EH (cell line): ENCODE measurements at places on chromosomes 16 and 17.
A peak's percentile ranks its signal among the peaks of the same experiment; 100 is the strongest.

DNA sequence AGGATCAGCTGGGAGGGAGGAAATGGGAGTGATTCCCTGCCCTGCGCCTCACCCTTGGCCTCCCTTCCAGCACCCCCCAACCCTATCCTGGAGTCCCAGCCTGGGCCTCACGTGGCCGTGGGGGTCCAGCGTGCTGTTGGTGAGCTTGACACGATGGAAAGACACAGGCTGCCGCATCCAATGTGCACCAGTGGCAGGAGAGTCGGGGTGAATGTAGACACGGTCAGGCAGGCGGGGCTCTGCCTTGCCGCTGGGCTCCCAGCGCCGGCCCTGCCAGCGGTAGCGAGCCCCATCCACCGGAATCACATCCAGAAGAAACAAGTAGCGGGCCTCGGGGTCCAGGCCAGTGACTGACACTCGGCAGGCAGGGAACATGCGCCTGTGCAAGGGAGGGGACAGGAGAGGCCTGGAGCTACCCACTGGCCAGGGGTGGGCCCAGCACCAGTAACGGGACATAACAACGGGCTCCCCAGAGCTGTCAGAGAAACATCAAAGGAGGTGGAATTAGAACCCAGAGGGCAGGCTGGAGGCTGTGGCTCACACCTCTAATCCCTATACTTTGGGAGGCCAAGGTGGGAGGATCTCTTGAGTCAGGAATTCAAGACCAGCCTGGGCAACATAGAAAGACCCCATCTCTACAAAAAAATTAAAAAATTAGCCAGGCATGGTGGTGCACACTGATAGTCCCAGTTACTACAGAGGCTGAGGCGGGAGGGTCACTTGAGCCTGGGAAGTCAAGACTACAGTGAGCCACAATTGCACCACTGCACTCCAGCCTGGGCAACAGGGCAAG lies 2.7 kb downstream of the TBX6 start:
- no peak for DNase-seq

- DNase-seq, result no peak
Measured at GRCh38 chr17:9330141-9330540, 245.5 kb downstream of the STX8 start.

- DNase-seq, result no peak
Measured at GRCh38 chr17:70317421-70317820, 148.1 kb downstream of the KCNJ2 start.

- DNase-seq, result peak; percentile 41
Measured at GRCh38 chr16:23803591-23804123, 32.1 kb upstream of the PRKCB start.

DNA sequence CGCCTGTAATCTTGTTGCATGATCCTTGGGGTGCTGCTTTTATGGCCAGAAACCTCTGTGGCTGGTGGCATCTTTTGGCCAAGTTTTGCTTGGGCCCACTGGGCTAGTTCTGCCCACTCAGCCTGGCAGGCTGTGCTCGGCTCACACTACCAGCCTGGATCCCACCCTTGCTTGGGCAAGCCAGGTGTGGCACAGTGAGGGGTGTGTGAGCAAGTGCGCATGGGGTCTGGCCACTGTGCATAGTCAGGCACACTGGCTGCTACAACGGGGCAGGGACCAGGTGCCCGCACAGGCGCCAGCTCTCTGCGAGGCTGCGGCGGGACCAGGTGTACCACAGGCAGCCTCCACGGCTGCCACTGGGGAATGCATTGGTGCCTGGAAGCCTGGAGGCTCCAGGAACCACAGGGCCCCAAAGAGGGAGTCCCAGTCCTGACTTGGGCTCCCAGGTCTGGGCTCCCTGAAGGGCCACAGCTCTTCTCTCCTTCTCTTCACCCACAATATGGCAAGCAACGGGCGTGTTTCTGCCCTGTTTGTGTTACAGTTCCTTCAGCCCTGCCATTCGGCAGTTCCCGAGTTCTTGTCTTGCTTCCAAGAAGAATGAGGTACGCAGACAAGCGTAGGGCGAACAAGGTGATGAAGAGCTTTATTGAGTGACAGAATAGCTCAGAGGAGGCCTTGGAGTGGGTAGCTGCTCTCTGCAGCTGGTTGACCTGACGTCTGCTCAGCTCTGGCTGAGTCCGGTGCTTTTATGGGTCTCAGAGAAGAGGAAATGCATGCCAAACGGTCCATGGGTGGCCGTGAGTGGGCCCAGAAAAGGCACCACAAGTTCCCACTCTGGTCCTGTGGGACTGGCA lies 26.7 kb upstream of the PRM1 start:
- DNase-seq, result no peak

GRCh38 chr17:83174362-83175118 lies 95.1 kb downstream of the METRNL start:
- peak; percentile 17 for DNase-seq

- DNase-seq, result no peak
Measured at GRCh38 chr17:82062076-82062983, 3.3 kb downstream of the DUS1L start.

DNA sequence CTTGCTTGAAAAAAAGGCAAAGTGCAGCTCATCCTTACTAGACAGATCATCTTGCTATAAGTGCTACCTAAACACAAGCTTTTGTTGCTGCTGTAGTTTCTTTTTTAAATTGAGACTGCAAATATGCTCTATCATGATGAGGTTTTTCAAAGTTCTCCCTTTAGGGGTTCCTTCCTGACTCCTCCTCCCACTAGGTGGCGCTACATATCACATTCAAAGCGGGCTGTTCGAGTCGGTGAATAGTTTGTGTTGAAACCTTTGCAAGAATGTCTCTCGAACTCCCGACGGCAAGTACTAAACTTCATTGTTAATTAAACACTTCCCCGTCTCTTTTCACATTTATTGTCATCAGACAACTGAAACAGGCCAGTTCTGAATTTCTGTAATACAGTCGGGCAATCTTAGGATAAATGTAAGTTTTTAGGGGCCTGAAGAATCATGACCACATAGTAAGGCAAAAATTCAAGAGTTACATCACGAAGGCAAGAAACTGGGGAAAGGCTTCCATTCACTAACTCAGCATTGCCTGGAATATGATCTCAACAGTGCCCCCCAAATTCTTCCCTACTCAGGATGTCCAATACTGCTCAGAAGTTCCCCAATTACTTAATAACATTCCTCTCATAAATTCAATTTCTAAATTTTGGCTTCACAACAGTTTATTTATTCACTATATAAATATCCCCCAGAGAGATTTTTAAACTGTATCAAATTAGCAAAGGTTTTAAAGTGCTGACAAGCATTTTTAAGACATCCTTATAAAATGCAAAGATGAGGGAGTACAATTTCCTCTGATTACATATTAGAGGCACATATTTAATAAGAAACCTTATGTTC lies 6.7 kb downstream of the HS3ST3A1 start:
- peak; percentile 81 for DNase-seq

DNA sequence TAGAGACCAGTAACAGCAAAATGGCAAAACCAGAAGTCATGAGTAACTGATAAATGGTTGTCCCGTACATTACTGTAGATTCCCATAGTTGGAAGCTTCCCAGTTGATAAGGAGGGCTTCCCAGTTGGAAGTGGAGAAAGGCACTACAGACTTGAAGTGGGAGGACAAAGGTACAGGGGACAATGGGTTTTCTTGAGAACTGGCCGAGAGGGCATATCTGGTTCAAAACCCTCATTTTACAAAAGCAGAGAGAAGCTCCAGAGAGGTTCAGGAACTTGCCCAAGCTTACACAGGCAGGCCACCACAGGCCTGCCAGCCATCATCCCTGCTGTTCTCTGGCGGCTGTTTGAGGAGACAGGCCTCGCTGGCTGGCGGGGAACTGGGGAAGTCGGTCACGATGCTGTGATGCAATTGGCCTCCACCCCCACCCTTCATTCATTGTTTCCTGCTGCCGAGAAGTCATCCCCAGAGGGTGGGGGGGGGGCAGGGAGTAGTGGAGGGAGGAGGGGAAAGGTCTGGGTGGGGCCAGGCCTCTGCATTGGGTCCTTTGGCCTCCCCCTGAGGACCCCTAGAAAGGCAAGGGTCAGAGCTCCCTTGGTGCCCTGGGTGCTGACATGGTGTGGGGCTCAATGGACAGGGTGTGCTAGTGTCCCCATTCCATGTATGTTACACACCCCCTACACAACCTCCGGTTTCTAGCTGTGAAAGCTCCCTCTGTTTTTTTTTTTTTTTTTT lies 3.0 kb downstream of the UBALD2 start:
- DNase-seq, result peak; percentile 81

GRCh38 chr17:3964203-3965117 lies at the start of gene ATP2A3:
TSS of gene ATP2A3 (minus strand) at chr17:3964437. CDS start at chr17:3964291, 146 bp downstream.
- peak; percentile 12 for DNase-seq

GRCh38 chr17:80774146-80774545 lies 217.5 kb upstream of the CHMP6 start:
- DNase-seq, result no peak

- DNase-seq, result peak; percentile 79
Measured at GRCh38 chr17:77465358-77466041, 324.7 kb downstream of the SEC14L1 start.

DNA sequence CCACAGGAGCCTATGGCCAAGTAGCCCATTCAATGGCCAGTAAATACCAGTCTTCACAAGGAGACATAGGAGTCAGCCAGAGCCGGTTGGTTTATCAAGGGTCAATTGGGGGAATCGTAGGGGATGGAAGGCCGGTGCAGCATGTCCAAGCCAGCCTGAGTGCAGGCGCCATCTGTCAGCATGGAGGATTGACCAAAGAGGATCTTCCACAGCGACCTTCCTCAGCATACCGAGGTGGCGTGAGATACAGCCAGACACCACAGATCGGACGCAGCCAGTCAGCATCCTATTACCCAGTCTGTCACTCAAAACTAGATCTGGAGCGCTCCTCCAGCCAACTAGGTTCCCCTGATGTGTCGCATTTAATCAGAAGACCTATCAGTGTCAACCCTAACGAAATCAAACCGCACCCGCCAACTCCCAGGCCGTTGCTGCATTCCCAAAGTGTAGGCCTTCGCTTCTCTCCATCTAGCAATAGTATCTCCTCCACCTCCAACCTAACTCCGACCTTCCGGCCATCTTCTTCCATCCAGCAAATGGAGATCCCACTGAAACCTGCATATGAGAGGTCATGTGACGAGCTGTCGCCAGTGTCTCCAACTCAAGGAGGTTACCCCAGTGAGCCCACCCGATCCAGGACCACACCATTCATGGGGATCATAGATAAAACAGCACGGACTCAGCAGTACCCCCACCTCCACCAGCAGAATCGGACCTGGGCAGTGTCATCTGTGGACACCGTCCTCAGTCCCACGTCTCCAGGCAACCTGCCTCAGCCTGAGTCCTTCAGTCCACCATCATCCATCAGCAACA lies 25.0 kb downstream of the CYB561 start:
- DNase-seq, result no peak

- no peak for DNase-seq
Measured at GRCh38 chr16:17446661-17447060, 24.1 kb downstream of the XYLT1 start.

- no peak for DNase-seq
Measured at GRCh38 chr17:50573866-50574611, 13.5 kb downstream of the CACNA1G start.

DNA sequence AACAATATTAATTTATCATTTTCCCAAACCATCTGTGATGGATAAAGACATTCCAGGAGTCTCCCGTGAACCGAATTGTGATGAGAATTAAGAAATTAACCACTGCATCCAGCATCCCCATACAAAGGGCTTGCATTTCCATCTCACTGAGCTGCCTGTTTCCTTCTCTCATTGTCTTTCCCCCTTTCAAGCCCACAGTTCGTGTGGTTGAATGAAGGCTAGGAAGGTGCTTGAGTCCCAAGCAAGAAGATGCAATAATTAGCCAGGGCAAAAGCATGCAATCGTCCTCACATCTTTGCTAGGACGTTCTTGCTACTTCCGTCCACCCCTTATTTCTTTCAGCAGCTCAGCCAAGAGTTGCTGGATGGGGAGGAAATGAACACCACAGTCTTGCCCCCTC lies 146.1 kb downstream of the NTN1 start:
- DNase-seq, result no peak

DNA sequence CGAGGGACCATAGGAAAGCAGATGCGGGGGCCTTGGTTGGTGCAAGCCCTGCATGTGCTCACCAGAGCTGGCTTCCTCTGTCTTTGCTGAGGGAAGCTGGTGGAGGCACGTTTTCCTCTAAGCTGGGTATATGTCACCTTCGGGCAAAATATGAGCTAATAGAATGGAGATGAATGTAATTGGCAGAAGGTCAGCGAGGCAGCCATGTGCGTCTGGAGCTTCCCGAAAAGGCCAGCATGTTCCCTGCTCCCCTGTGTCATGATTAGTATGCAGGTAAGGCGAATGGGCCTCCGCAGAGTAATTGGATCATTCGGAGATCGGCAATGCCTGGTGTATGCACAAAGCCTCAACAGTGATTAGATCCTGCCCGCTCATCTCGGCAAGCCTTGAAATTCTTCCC lies 806.2 kb upstream of the EEF2KMT start:
- no peak for DNase-seq

- no peak for DNase-seq
Measured at GRCh38 chr17:71757156-71757555, 363.7 kb upstream of the SOX9 start.

DNA sequence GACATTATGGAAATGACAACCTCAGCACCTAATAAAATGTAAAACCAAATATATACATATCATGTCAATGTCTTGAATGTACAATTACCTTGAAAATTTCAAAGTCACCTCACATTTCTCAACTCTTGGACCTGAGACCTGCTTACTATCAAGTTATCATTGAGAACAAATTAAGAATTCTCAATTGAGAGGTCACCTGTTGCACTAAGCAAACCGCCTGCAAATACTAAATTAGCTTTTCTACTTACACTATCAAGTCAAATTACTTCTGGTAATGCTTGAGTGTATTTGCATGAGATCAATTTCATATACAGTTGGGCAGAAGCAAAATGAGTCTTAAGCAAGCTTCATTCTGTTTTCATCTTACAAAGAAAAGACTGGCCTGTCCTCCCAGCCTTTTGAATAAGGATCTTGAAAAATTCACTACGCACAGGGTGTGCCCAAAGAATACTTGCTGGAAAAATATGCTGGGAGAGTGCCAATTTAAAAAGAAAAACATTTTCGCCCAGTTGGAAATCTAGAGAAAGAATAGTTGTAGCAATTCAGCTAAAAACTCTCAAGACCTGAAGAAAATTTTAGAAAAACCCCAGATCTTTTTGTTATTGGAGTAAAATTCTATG lies 35.7 kb downstream of the KANSL1 start:
- peak; percentile 73 for DNase-seq

GRCh38 chr17:46043606-46044005 lies 44.6 kb downstream of the STH start:
- no peak for DNase-seq

GRCh38 chr16:4194661-4195060 lies 47.2 kb downstream of the SRL start:
- no peak for DNase-seq

- no peak for DNase-seq
Measured at GRCh38 chr17:3750296-3750695, 26.6 kb downstream of the HASPIN start.
